ENCODE measurements at places on chromosomes 13 and 19.

- DNase-seq = no peak
These were observed 14.1 kb upstream of the HMGB1 start for GRCh38 chr13:30479883-30480219.

- DNase-seq = no peak
These were observed 666.7 kb downstream of the UQCRFS1 start for GRCh38 chr19:28546148-28546685.

- DNase-seq = no peak
These were observed 2.2 kb upstream of the KCNC3 start for GRCh38 chr19:50331221-50331993.

DNA sequence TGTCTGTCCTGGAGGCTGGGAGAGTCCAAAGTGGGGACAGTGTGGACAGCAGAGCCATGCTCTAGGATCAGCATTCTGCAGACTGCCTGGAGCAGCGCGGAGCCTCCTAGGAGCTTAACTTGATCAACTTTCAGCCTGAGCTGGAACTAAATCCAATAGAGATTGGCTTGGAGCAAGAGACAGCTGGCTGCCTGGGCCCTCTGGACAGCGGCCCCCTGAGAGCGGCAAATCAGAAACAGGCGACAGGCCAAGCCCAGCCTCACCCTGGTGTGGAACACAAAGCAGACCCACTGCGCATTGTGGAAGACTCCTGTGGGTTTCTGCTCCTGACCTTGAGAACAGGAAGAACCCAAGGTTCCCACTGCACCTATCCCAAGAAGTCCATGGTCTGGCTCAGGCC is 462.2 kb downstream of the TSHZ3 start:
- DNase-seq = no peak

DNA sequence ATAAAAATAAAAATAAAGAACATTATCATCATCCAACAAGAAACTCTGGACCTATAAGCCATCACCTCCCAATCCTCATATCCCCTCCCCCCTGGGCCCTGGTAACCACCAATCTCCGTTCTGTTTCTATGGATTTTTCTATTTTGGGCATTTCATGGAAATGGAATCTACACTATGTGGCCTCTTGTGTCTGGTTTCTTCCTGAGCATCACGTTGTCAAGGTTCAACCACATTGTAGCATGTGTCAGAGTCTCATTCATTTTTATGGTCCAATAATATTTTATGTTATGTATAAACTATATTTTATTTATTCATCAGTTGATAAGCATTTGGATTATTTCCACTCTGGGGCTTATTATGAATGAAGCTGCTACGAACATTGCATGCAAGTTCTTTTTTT is 26.9 kb downstream of the SULT2B1 start:
- no peak for DNase-seq

- DNase-seq = no peak
These were observed 379.2 kb upstream of the MIR17HG start for GRCh38 chr13:90968166-90968904.

- no peak for DNase-seq
These were observed 240.3 kb downstream of the SPRY2 start for GRCh38 chr13:80100636-80101035.

DNA sequence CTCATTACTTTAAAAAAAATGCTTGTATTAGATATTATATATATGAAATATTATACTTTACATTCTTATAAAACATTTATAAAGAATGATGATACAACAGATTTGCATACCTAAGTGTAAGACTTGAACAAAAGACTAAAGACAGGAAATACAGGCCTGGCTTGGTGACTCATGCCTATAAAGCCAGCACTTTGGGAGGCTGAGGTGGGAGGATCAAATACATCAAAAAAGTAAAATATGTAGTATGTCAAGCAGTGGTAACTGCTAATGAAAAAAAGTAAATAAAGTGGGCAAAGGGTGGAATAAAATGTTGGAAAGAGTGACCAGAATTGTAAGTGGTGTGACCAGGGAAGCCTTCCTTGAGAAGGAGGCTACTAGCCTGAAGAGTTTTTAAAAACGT is 133.7 kb downstream of the GGACT start:
- no peak for DNase-seq

GRCh38 chr19:45099467-45100191 is 6.7 kb downstream of the PPP1R37 start:
- DNase-seq = no peak

GRCh38 chr19:8484331-8484894 is 18.0 kb downstream of the PRAM1 start:
- DNase-seq = no peak

- DNase-seq = no peak
These were observed 24.4 kb downstream of the ELF1 start for GRCh38 chr13:40994581-40995230.

GRCh38 chr13:23159205-23159759 is 21.5 kb upstream of the SGCG start:
- no peak for DNase-seq

GRCh38 chr13:102251817-102252216 is 150.0 kb downstream of the FGF14 start:
- no peak for DNase-seq

DNA sequence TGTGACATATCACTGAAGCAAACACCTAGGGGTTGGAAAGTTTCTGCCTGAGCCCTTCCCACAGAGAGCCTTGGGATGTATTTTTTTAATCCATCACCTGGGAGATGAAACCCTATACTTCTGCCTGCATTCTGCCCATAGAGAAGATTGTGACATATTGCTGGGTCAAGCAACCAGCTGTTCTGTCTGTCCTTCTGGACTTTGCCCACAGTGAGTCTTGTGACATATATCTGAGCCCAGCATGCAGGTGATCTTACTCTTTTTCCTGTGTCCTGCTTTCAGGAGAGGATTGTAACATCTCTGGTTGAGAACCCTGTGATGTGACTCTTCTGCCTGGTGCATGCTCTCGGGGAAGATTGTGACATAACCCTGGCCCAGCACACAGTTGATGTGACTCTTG is 24.9 kb upstream of the ZNF681 start:
- DNase-seq = no peak

- DNase-seq = no peak
These were observed 2.3 kb downstream of the KASH5 start for GRCh38 chr19:49390131-49390928.

GRCh38 chr19:45766296-45766868 is 2.7 kb downstream of the SIX5 start:
- DNase-seq = no peak

DNA sequence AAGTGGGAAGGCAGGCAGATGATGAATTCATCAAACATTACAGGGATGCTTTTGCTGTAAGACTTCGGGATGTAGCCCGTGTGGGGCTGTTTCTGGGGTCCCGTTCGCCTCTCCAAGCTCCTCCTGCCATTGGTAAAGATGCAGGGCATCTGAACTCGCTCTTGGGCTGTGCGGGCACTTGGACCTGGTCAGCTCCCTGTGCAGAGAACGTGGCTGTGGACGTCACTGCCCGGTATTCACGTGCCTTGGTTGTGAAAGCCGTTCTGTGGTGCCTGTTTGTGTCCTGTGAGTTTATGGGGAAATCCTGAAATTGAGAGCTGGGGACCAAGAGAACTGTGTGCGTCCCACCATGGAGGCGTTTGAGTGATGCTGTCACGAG is 5.4 kb downstream of the TFDP1 start:
- no peak for DNase-seq

GRCh38 chr19:5345895-5346386 is 5.3 kb upstream of the PTPRS start:
- no peak for DNase-seq

DNA sequence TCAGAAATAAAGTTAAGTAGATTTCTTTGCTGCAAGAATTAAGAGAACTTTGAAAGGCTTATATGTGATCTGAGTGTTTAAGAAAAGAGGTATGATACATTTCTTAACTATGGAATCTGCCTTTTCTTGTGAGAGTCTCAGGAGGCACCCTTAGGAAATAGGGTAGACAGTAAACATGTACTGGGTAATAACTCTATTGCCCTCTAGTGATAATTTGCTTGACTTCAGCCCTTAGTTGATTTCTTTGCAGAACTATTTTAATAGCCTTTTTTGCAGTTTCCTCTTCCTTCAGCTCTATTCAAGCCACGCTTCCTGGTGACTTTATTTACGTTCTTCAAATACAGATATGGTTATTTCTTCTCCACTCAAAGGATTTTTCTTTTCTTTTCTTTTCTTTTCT is 37.0 kb upstream of the CCNA1 start:
- DNase-seq = no peak

DNA sequence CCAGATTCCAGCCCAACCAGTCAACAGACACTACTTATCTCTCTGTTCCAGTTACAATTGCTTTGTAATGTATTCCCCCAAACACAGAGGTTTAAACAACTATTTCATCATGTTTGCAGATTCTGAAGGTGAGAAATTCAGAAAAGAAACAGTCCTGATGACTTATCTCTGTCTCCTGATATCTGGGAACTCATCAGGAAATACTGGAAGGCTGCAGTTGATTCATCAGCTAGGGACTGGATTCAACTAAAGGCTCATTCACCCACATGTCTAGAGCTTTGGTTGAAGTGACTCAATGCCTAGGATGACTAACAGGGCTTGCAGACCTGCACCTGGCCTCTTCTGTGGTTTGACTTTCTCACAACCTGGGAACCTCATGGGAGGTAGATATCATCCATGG is 56.6 kb upstream of the GPC6 start:
- no peak for DNase-seq

DNA sequence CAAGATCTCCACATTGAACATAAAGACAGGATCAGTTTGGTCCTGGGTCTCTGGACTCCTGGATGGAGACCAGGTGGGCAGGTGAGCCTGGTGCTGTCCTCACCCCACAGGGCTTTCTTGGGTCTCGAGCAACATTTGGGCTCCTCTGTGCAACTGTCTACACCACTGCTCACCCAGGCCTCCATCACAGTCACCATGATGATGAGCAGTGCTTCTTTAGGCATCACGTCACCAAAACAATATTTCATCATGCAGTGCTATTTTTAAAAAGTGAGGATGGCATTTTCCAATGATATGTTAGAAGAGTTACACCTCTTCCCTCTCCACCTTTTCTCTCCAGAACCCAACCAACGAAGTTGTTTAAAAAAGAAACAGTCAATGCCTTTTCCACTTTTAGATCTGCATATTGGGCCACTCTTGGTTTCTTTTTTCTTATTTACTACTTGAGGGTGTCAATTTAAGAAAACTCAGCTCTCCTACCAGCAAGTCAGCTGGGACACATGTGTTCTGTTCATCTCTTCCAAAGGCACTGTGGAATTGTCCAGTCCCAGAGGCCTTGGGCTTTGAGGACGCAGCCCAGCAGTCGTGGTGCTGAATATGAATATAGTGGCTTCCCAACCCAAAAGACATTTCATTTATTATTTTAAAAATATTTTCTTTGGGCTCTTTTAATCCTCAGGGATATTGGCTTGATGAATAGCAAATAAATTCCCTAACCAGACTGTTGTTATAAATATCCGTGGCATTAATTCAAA is 405.7 kb downstream of the KCNRG start:
- DNase-seq = no peak

GRCh38 chr13:75530549-75530961 is 7.1 kb downstream of the COMMD6 start:
- DNase-seq = no peak

- DNase-seq = no peak
These were observed 370.9 kb downstream of the KLF5 start for GRCh38 chr13:73429701-73430100.

DNA sequence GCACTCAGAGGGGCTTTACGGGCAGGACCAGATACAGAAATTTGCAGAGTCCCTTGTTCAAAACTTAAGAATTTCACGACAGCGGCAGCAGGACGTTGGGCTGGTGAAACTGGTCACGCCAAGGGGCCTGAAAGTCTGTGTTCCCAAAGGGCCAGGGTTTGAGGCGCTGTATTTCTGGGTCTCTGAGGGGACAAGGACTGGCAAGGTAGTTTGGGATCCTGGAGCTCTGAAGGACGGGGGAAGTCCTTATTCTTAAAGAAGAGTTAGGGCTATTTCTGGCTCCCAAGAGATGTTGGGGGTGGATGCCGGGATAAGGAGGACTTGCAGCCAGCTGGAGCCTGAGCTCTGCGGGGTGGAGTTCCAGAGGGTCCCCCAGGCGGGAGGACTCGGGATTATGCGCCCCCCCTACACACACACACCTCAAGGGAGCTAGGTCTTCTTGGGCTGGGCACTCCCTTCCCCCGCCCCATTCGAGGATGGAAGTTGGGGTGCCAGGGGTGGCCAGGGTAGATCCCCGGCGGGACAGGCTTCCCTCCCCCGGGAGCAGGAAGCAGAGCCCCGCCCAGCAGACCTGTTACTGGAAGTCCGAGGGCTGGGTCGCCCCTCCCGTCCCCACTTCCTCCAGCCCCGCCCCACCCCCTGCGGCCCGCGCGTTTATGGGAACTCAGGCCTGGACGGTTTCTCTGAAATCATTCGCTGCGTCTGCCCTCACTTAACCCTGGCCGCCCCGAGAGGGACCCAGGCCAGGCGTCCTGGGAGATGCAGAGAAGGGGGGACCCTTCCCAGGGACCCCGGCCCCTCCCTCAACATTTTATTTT is 5.6 kb downstream of the BCL3 start:
- peak; percentile 57 for DNase-seq

GRCh38 chr13:102825921-102826706 is 19.7 kb upstream of the ERCC5 start:
- DNase-seq = no peak

GRCh38 chr13:83592095-83592494 is 290.2 kb downstream of the SLITRK1 start:
- no peak for DNase-seq

DNA sequence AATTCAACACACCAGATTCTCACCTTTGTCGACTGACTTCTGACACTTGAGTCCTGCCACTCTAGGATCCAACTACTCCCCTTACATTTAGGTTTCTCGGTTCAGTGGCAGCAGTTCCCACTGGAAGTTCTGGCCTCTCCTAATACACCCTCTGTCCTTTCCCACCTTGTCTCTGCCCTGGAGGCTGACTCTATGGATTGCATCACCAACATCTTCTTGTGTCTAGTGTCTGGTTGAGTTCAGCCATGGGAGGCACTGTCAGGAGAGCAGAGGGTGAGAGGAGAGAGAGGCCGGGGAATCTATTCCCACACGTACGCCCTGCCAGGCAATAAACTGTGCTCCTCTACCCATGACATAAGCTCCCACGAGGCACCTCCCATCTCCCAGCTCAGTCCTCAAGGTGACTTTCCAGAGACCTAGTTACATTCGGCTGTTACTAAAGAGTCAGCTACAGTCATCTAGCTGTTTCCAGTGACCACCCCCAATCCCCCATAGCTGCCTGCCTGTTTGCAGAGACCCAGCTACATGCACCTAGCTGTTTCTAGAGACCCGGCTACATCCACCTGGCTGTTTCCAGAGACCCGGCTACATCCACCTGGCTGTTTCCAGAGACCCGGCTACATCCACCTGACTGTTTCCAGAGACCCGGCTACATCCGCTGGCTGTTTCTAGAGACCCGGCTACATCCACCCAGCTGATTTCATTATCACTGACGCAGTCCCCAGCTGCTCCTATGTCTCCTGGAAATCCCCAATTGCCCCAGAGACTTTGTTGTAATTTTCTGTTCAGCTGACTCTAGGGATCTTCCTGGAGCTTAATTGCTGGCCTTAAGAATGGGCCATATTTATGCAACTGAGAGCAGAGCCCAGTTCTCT is 8.1 kb upstream of the LILRB4 start:
- DNase-seq = no peak

GRCh38 chr13:101654883-101655282 is 202.4 kb downstream of the ITGBL1 start:
- DNase-seq = no peak

GRCh38 chr19:30690935-30691818 is 319.0 kb downstream of the ZNF536 start:
- no peak for DNase-seq
